ENCODE measurements at places on chromosomes 2 and 18.

- no peak for DNase-seq
Measured at GRCh38 chr2:240579771-240580614, 6.5 kb upstream of the CAPN10 start.

- DNase-seq = no peak
Measured at GRCh38 chr18:48754993-48755473, 195.7 kb downstream of the SMAD7 start.

GRCh38 chr2:10864251-10864650, 47.5 kb upstream of the KCNF1 start:
- DNase-seq = no peak

DNA sequence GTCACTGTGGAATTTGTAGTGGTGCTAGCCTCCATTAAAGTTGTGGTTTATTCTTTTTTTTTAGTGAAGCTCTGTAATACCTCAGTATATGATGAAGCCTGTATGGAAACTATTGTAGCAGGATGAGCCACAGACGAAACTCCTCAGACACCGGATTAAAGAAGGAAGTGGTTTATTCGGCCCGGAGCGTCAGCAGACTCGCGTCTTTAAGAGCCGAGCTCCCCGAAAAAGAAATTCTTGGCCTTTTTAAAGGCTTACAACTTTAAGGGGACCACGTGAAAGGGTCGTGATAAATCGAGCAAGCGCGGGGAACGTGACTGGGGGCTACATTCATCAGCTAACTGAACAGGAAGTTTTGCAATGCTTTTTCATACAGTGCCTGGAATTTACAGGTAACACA, 8.1 kb upstream of the CCL20 start:
- no peak for DNase-seq

DNA sequence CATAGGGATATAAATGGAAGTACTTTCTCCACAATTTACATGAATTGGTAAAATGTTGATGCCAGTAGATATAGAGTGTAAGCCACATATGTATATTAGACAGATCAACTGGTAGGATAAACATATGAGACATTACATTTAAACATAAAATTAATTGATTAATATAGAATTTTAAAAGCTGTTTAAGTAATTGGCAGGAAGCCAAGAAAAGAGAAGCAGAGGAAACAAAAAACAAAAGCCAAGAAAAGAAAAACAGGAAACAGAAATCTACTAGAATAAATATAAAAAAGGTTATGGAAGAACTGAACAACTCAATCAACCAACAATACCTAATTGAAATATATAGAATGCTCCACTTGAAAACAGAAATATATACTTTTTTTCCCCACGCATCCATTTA, 920.1 kb upstream of the TMEFF2 start:
- no peak for DNase-seq

- no peak for DNase-seq
Measured at GRCh38 chr2:124080281-124081153, 55.4 kb downstream of the CNTNAP5 start.

DNA sequence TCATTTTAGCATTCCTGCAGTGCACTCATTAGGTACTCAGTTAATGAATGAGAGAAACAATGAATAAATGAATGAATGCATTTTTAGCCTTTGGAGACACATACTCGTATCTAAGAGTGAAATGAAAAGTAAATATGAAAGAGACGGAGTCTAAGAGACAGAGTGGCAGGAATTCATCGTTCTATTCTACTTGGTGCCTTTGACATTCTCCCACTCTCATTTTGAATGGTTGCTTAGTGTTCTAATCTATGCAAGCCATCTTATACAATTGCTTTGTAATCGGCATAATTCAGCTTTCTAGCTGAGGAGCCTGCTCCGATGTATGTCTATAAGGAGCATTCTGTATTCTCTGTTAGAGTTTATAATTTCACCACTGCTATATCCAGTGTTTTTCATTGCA, 554.9 kb downstream of the PLCL1 start:
- no peak for DNase-seq

DNA sequence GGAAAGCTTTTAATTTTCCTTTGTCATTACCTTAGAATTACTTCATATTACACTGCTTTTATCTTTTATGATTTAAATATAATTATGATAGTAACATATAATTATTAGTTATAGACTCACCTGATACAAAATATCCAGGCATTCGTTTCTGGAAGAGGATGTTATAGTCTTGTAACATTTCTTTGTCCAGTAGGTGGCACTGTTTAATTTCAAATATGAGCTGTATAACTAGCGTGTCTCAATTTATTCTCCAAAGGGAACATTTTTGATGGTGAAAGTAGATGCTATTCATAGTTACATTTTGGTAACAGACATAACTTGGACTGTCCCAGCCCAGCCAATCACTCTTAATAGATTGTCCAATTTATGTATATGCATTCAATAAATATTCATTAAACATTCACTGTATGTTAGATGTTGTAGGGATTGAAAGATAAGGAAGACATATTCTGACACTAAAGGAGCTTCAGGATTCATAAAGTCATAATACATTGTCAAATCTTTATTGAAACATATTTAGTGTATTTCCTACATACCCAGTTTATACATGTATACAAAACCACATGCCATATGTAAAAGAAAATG, 19.2 kb downstream of the DAW1 start:
- no peak for DNase-seq

- no peak for DNase-seq
Measured at GRCh38 chr2:111106706-111107105, 14.0 kb upstream of the BCL2L11 start.

DNA sequence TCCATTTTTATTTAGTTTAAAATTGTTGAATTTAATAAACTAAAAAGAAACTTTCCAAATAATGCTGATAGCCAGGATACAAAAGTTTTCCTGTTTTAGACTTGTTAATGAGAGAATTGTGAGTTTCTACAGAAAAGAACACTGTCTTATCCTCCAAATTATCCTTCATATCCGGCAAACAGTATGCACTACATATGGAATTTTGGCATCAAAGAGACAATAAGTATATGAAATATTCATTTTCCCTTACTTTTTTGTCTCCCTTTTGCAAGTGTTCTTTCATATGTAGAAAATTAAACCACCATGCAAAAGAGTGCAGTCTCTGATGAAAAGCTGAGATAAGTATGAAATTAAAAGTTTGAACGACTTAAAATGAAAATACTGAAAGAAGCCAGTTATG, 159.4 kb downstream of the UBE2E3 start:
- no peak for DNase-seq

- DNase-seq = no peak
Measured at GRCh38 chr18:63238693-63239075, 80.9 kb downstream of the BCL2 start.

DNA sequence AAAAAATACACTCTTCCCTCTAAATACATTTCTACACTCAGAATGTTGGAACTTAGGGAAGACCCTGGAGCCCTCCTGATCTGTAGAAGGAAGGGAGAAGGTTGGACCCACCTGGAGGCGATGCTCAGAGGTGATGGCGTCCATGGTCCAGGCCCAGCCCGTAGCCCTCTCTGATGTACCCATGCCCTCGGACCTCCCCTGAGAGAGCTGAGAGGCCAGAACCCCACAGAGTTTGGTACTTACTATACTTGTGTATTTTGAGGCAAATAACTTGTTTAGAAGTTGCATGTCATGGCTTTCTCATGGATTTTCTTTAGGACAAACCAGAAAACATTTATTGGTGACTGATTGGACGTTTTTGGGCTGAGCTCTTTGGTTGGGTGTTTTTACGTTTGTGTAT, 10.5 kb downstream of the CTDP1 start:
- DNase-seq = no peak

GRCh38 chr2:215277944-215278343, 33.9 kb upstream of the ATIC start:
- DNase-seq = no peak

GRCh38 chr2:105237045-105237765, 4.3 kb upstream of the GPR45 start:
- DNase-seq = no peak

DNA sequence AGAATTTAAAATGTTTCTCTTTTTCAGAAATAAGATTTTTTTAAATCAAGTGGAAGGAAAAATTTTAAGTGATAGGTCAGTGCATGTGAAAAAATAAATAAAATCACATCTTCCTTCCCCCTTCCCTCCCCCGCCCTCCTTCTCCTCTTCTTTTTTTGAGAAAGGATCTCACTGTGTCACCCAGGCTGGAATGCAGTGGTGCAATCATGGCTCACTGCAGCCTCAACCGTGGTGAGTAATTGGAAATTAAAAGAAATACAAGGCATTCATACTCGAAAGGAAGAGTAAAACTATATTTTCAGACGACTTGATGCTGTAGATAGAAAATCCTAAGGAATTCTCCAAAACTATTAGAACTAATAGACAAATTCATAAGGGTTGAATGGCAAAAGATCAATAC, 16.9 kb upstream of the CRACDL start:
- DNase-seq = no peak

- no peak for DNase-seq
Measured at GRCh38 chr2:69755862-69756467, 14.0 kb downstream of the ANXA4 start.

DNA sequence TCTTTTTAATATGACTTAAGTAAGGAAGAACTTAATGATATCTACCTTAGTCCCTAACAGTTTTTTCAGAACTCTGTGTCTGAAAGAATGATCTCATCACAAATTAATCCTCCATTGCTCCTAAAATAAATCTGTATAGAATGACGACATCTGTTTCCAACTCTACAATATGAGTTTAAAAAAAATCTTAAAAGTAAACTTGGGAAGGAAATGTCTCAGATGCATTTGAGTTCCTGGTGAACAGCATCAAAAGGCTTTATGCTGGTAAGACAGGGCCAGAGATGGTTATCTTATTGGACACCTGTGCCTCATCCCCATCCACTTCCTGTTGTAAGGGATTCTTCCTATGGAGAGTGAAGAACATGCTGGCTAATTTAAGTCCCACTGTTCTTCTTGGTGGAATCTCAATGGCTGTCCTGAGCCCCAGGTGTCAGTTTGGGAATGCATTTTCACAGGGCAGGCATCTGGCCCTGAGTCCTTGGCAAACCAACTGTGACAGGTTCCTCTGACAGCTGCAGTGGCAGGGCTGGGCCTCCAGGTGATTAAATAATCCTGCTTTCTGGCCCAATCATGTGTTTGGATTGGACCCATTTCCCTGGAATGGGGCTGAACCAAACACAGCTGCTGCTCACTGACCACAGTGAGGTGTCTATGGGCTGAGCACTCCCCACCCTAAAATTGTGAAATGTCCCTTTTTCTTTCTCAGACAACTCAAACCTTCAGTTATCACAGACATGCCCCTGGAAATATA, 12.9 kb upstream of the NCKAP5 start:
- DNase-seq = no peak

DNA sequence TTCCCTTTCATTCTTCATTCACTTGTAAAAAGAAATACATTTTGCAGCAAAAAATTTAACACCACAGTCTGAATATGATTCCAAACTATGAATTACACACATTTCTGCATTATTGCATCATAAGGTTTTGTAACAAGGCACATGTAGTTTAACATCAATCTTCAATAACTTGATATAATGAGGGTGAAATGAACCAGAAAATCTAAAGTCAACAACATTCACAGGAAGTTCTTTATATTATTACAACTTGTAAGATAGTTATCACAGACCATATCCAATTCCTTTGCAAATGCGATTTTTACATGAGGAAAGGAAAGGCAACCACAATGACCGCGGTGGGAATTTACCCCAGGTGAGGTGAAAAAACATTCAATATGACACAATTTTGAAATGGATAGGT, 213.3 kb downstream of the NAPG start:
- peak; percentile 72 for DNase-seq

DNA sequence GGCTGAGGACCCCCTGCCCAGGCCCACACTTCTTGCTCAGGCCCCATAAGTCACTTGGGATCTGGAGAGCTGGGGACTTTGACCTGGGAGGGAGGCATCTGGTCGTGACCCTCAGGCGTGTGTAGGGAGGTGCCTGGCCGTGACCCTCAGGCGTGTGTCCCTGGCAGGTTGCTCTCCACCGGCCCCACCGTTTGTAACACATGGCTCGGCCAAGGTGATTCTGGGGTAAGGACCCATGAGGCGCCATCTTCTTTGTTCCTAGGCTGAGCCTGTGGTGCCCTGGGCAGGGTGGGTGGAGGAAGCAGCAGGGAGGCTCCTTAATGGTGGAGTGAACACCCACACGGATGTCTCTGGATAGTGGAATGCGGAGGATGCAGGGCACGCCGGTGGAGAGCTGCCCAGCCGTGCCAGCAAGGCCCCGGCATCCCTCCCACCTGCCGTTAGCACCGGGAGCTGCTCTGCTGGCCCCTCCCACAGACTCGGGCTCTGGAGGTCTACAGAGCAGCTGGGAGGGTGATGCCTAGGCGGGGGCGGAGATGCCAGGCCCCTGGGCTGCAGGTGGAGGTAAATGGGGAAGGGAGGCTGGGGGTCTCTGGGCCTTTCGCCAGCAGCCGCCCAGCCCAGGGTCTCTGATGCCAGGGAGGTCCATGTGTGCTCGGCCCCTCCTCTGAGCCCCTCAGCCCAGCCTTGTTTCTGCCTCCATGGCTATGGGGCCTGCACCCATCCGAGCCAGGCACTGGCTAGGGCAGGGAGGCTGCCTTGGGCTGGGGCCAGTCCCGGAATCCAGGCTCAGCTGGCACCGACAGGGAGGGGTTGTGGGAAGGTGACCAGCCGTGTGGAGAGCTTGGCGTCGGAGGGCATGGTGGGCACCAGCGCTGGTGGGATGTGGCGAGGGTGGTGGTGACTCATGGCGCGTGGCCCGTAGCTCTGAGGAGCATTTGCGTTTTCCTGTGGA, 1.1 kb upstream of the GAL3ST2 start:
- DNase-seq = no peak

- no peak for DNase-seq
Measured at GRCh38 chr2:98698896-98699295, 32.0 kb downstream of the MGAT4A start.

DNA sequence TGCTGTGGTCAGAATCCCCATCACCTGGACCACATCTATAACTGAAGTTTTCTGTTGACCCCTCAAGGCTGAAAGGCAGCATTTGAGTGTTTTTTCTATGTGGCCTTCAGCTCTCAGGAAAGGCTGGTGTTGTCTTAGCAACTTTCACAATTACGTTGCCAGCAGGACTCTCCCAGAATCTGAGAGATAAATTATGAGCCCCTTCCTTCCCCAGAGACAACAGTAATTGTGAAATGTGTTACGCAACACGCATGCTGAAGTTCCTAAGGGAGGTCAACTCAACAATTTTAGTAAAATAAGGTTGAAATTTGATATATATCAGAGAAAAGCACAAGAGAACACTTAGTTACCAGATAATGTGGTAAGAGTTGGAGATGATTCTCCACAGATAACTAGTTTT, 216.5 kb upstream of the SLC8A1 start:
- peak; percentile 47 for DNase-seq

- DNase-seq = no peak
Measured at GRCh38 chr2:69620870-69621269, 22.7 kb downstream of the AAK1 start.

- no peak for DNase-seq
Measured at GRCh38 chr2:192314800-192315481, 120.2 kb upstream of the TMEFF2 start.
